Karpas-422 (cell line): ENCODE measurements at places on chromosomes 5 and 9. TPM values are rescaled to one million over a fixed set of nuclear protein-coding genes. Genes with fewer than 3 reads are reported as not detected.
A peak's percentile ranks its signal among the peaks of the same experiment; 100 is the strongest.

DNA sequence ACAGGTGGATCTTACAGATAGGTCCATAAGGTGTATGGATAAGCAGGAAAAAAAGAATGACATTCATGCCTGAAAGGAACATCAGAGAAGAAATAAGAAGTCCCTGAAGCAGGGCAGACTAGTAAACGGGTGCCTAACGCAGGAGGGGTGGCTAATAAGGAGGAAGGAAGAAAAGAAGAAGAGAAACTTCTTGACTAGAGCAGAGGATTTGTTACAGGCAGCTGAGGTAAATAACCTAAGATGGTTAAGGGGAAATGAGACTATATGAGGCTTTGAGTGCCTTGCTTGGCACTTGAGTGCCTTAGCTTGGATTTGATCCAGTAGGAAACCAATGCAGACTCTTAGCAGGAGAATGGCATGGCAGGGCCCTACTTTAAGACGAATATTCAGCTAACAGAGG lies 313.5 kb upstream of the PDE4D start:
- H3K4me3 ChIP-seq = no peak overlapping the region
- DNase-seq = peak; percentile 70
- H3K27me3 ChIP-seq = no peaks in the 10 kb centered on the region
- H3K4me1 ChIP-seq = peaks cover 17% of the 10 kb centered on the region

DNA sequence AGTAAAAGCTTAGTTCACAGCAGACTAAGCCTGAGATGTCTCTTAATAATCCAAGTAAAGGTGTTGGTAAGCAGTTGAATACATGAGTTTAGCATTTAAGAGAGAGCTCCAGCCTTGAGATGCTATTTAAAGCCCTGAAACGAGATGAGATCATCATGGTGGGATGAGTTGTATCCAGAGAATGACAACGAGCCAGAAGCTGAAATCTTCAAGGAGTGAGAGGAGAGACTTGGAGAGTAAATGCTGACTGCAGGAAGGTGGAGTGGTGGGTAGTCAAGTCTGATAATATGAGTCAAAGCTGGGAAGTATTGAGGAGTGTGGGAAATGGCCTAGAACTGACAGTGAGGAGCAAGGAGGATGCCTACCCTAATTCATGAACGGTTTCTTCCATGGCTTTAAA lies 53.7 kb downstream of the PLAC8L1 start:
- no peak for DNase-seq
- H3K4me1 ChIP-seq = no peaks in the 10 kb centered on the region
- no peaks in the 10 kb centered on the region for H3K27me3 ChIP-seq
- H3K27ac ChIP-seq = no peak overlapping the region
- no peak overlapping the region for H3K4me3 ChIP-seq
- no peaks in the 10 kb centered on the region for H3K36me3 ChIP-seq

DNA sequence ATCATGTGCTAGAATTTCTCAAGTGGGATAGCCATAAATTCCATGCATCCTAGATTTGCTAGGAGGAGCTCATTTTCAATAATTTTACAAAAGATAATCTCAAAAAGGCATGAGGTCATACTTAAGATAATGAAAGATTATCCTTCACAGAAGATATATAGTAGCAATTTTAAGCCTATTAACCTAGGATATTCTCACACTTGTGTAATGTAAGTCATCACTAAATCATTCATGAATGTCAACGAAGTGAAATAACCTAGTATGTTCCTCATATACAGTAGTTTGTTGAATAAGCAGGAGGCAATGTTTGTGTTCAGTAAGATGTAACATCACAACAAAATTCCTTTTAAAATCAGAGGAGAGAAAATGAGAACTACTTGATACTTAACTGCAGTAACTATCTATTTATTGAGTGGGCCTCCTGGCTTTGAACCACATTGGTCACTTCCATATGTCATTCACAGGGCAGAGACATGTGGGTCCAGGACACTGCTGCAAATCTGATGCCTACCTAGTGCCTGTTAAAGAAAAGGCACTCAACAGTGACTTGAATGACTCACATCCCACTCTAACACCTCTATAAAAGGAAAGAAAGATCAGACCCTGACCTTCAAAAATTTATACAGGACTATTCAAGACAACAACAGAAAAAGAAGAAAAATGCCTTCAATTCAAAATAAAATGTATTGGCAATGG lies 8.2 kb downstream of the LIFR start:
- no peak for DNase-seq
- no peak overlapping the region for H3K27ac ChIP-seq
- H3K36me3 ChIP-seq = no peaks in the 10 kb centered on the region
- no peaks in the 10 kb centered on the region for H3K4me1 ChIP-seq
- H3K27me3 ChIP-seq = no peaks in the 10 kb centered on the region

- no peak overlapping the region for H3K4me3 ChIP-seq
- peak; percentile 78 for DNase-seq
- H3K27ac ChIP-seq = no peak overlapping the region
- H3K4me1 ChIP-seq = peaks cover 11% of the 10 kb centered on the region
- no peaks in the 10 kb centered on the region for H3K27me3 ChIP-seq
Measured at GRCh38 chr9:95876595-95876994, 1.1 kb downstream of the ERCC6L2 start.

GRCh38 chr9:82410306-82410705 lies 421.7 kb downstream of the SPATA31D1 start:
- DNase-seq = no peak
- no peaks in the 10 kb centered on the region for H3K4me1 ChIP-seq
- no peaks in the 10 kb centered on the region for H3K36me3 ChIP-seq

DNA sequence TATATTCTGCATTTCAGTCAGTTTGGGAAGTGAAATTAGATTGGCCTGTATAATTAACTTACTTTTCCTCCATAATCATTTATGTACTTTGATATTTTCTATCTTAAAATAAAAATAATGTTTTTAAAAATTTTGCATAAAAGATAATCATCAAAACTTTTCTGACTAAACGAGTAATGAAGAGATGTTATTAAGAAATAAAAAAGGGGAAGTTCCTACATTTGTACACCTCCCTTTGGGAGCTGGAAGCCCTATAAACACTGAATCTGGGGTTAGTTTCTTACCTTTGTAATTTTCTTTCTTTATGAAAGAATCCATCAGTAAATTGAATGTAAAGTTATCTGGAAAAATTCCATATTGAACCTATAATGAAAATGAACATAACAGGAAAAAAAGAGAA lies 86.2 kb downstream of the MRPS27 start:
- H3K27ac ChIP-seq = peak overlapping the region; percentile 51
- peaks cover 27% of the 10 kb centered on the region for H3K4me1 ChIP-seq
- H3K27me3 ChIP-seq = no peaks in the 10 kb centered on the region
- no peak overlapping the region for H3K4me3 ChIP-seq
- DNase-seq = no peak
- H3K36me3 ChIP-seq = peaks cover 45% of the 10 kb centered on the region; the same call in 1 of the 2 replicates

GRCh38 chr9:111154081-111154562 lies 115.9 kb upstream of the LPAR1 start:
- H3K27ac ChIP-seq = no peak overlapping the region
- H3K36me3 ChIP-seq = no peaks in the 10 kb centered on the region
- H3K4me1 ChIP-seq = no peaks in the 10 kb centered on the region

GRCh38 chr5:100860407-100860806 lies 42.7 kb downstream of the ST8SIA4 start:
- H3K4me3 ChIP-seq = no peak overlapping the region
- H3K27ac ChIP-seq = no peak overlapping the region
- no peak for DNase-seq
- peaks cover 51% of the 10 kb centered on the region for H3K4me1 ChIP-seq
- 0 out of 2 replicates have a peak, but pooled peaks cover 6% of the 10 kb centered on the region for H3K36me3 ChIP-seq
- no peaks in the 10 kb centered on the region for H3K27me3 ChIP-seq

GRCh38 chr9:109604781-109605180 lies 106.7 kb upstream of the PTPN3 start:
- no peak overlapping the region for H3K27ac ChIP-seq
- DNase-seq = no peak
- H3K4me1 ChIP-seq = no peaks in the 10 kb centered on the region
- H3K36me3 ChIP-seq = no peaks in the 10 kb centered on the region
- H3K27me3 ChIP-seq = no peaks in the 10 kb centered on the region

GRCh38 chr5:66807743-66808142 lies 211.6 kb downstream of the MAST4 start:
- no peaks in the 10 kb centered on the region for H3K27me3 ChIP-seq
- H3K4me1 ChIP-seq = peaks cover 27% of the 10 kb centered on the region
- H3K36me3 ChIP-seq = no peaks in the 10 kb centered on the region
- H3K27ac ChIP-seq = no peak overlapping the region
- no peak for DNase-seq

DNA sequence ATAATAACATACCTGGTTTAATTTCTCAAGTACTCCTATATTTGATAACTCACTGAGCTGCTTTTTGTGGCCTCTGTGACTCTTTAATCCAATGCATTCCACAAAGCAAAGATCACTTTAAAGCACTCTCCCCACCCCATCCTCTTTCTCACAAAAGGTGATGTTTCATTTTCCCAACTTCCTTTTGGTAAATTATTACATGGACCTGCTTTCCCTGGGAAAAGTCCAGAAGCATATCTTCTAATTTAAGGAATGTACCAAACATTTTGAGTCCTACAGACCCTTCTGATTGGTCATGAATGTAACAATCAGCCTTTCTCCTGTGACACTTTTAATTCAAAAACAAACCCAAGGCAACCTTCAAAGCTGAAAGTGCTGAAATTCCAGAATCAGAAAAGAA lies 71.1 kb downstream of the MLLT3 start:
- 0 out of 2 replicates have a peak, but pooled peaks cover 3% of the 10 kb centered on the region for H3K27me3 ChIP-seq
- H3K4me3 ChIP-seq = no peak overlapping the region
- H3K27ac ChIP-seq = no peak overlapping the region
- DNase-seq = no peak

- no peak for DNase-seq
- no peaks in the 10 kb centered on the region for H3K4me1 ChIP-seq
- no peak overlapping the region for H3K27ac ChIP-seq
- H3K36me3 ChIP-seq = no peaks in the 10 kb centered on the region
- H3K27me3 ChIP-seq = no peaks in the 10 kb centered on the region; the same call in 1 of the 2 replicates
- no peak overlapping the region for H3K4me3 ChIP-seq
Measured at GRCh38 chr9:104227108-104227507, 133.0 kb downstream of the SMC2 start.

DNA sequence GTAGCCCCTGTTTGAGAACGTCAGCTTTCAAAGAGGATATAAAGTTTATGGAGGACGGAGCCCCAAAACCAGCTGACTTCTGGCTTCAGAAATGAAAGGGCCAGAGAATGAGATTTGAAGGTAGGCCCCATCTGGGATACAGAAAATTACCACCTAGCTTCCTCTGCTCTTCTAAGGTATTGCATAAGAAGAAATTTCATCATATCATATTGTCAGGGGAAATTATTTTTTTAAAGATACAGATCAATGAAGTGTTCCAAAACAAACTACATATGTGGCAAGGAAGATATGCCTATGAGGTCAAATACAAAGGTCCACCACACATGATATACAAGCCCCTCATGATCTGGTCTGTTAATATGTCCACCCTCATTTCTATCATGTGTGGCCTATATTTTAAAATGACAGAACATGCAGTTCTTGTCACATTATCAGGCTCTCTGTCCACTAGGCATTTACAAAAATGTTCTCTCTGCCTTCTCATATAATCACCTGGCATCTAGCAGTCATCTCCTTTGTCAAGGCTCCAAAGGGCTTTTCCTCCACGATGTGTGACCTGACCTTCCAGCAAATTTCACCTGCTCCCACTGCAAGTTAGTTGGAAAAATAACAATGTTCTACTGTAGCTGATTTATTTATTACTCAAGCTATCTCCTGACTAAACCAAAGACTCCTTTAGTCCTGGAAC lies 83.1 kb downstream of the DPYSL3 start:
- DNase-seq = no peak
- no peaks in the 10 kb centered on the region for H3K4me1 ChIP-seq
- H3K27ac ChIP-seq = no peak overlapping the region
- no peaks in the 10 kb centered on the region for H3K27me3 ChIP-seq
- no peaks in the 10 kb centered on the region for H3K36me3 ChIP-seq

- H3K4me3 ChIP-seq = no peak overlapping the region
- no peak overlapping the region for H3K27ac ChIP-seq
- peaks cover 4% of the 10 kb centered on the region for H3K4me1 ChIP-seq
- no peaks in the 10 kb centered on the region for H3K27me3 ChIP-seq
- no peak for DNase-seq
Measured at GRCh38 chr5:179375831-179376365, 30.6 kb upstream of the ADAMTS2 start.

- no peaks in the 10 kb centered on the region for H3K36me3 ChIP-seq
- H3K4me3 ChIP-seq = no peak overlapping the region
- no peaks in the 10 kb centered on the region for H3K4me1 ChIP-seq
- no peak overlapping the region for H3K27ac ChIP-seq
- DNase-seq = no peak
- no peaks in the 10 kb centered on the region for H3K27me3 ChIP-seq
Measured at GRCh38 chr5:18967637-18968036, 1020.4 kb downstream of the CDH18 start.

- H3K36me3 ChIP-seq = no peaks in the 10 kb centered on the region
- H3K27me3 ChIP-seq = no peaks in the 10 kb centered on the region
- no peak for DNase-seq
- no peaks in the 10 kb centered on the region for H3K4me1 ChIP-seq
- no peak overlapping the region for H3K4me3 ChIP-seq
- no peak overlapping the region for H3K27ac ChIP-seq
Measured at GRCh38 chr5:53446908-53447307, 33.5 kb upstream of the FST start.

DNA sequence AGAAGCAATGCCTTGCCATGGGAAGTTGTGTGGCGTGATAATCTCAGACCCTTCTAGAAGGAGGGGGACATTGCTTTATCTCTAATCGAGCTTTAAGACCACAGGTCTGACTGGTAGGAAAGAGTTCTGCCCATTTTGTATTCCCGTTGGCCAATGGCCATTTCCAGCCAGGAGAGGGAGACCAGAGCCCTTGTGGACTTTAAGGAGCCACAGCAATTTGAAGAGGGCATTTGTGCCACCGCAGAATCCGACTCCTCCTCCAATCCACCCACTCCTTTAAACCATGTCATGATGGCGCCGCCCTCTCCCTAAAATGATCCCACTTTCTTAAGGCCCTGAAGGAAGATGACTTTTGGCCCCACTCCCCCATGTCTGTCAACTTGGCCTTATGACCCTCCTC lies 560.5 kb upstream of the ADAMTS16 start:
- no peaks in the 10 kb centered on the region for H3K36me3 ChIP-seq
- H3K4me1 ChIP-seq = no peaks in the 10 kb centered on the region
- H3K4me3 ChIP-seq = no peak overlapping the region
- no peak for DNase-seq
- no peaks in the 10 kb centered on the region for H3K27me3 ChIP-seq
- no peak overlapping the region for H3K27ac ChIP-seq

GRCh38 chr5:109962882-109963603 lies 273.3 kb downstream of the MAN2A1 start:
- no peak overlapping the region for H3K27ac ChIP-seq
- no peaks in the 10 kb centered on the region for H3K4me1 ChIP-seq
- H3K27me3 ChIP-seq = no peaks in the 10 kb centered on the region
- DNase-seq = no peak
- H3K36me3 ChIP-seq = no peaks in the 10 kb centered on the region

GABRA6 gene
- total RNA-seq = not detected in 2 replicates

CYFIP2 gene
- total RNA-seq = 355 and 517 TPM in 2 replicates

MRNIP gene
- 33.6 and 55.7 TPM in 2 replicates for total RNA-seq

CTNND2 gene
- not detected in 2 replicates for total RNA-seq

ORM2 gene
- total RNA-seq = not detected in 2 replicates

KIF4B gene
- total RNA-seq = 0.04 and 0.30 TPM in 2 replicates

FOXD4L6 gene
- 0.30 and 1.5 TPM in 2 replicates for total RNA-seq

FNIP1 gene
- 38.1 and 56.2 TPM in 2 replicates for total RNA-seq
